Kidney epithelial cell (primary cell): ENCODE measurements at places on chromosomes 2 and 18. TPM values are rescaled to one million over a fixed set of nuclear protein-coding genes. Genes with fewer than 3 reads are reported as not detected.

DNA sequence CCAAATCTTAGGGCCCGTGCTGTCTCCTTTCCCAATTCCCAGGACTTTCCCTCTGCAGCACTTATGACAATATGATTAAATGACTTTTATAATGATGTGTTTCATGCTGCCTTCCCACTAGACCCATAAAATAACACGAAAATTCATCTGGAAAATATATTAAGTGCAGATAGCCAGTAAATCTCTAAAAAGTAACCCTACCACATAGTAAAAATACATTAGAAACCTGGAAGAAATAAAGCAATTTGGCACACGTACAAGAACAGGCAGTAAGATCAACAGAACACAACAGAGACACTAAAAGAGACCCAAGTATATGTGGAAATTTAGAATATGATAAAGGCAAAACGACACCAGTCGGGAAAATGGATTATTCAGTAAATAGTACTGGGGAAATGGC, 30.2 kb upstream of the POMC start:
- DNase-seq, result no peak

DNA sequence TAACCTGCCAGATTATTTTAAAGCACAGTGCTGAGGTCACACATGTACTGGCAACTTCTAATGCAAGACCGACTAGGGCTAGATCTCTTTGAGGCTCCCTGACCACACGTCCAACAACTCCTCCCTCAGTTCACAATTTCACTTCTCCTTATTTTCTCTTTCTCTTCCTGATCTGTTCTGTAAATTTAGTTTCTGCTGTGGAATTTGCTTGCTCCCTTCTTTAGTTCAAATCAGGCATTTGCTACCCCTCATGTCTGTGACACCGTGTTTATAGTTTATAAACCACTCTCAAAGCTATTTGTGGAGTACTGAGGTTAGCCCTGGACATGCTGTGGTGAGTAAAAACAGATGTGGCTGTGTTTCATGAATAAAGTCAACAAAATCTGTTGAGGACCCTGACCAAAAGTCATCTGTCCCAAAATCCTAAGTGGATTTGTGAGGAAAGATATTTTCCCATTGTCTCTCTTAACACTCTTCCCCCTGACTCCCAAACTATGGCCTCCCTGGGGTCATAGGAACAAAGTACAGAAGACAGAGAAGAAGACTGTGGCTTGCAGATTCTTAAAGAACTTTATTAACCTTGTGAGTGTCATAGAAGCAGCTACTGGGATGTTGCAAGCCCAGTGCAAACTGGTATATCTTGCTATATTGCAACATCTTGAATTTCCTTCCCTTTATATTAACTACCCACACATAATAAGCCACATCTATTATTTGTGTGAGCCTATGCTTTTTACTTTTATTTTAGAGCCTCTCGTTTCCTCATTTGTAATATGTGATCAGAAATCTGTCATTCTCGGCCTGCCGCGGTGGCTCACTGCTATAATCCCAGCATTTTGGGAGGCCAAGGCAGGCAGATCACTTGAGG, 3.5 kb upstream of the NAGK start:
- no peak for DNase-seq

DNA sequence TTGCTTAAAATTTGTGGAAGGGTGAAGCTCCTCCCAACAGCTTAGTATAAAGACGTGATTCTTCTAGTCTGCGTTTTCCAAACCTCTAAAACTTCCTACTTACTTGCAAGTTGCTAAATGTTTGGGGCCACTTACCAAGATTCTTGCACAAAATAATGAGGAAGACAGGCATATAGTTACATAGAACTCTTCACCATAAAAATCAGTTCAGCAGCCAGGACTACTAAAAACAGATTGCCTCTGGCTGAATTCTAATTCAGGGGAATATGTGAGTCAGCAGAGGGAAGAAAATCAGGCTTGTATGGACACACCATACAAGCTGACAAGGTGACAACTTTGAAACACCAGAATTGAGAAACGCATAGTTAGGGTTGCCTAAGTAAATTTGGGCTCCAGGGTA, 2.8 kb upstream of the PEX13 start:
- no peak for DNase-seq

GRCh38 chr2:129296806-129297205, 682.7 kb upstream of the RAB6C start:
- DNase-seq, result no peak

GRCh38 chr2:44163777-44164176, 4.9 kb upstream of the PPM1B start:
- no peak for DNase-seq

DNA sequence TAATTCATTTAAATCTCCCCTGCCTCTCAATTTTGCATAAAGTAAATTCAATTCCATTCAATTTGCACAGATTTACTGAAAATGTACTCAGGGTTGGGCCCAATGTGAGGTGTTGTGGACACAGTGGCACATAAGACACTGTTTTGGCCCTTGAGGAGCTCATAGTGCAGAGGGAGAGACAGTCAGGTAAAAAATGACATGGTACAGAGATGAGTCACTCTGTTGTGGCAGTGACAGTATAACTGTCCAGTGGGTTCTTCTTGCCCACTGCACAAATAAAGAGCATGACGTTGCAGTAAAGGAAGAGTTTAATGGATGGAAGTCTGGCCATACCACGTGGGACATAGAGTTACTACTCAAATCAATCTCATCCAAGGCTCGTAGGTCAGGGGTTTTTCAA, 400.3 kb upstream of the TRIB2 start:
- DNase-seq, result no peak

- no peak for DNase-seq
These were observed 105.5 kb upstream of the ASB18 start for GRCh38 chr2:236369661-236370062.

DNA sequence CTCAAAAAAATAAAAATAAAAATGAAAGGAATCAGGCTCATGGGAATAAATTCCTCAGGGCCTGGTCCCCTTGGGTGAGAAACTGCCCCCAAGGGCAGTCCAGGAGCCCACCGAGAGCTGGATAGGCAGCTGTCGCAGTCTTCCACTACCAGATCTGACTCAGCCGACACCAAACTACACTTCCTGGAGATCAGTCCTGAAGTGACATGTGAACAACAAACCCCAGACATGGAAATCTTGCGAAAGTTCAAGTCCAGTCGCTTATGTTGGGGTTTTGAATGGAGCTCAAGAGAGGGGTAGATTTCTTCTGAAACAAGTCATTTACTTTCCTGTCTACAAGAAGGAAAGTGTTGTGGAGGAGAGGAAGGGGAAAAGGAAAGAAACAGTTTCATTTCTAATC, 12.9 kb downstream of the ADCY3 start:
- DNase-seq, result no peak

Gene SLC23A3
- 0.84 and 1.2 TPM in 2 replicates for total RNA-seq

Gene NEB
- total RNA-seq, result 0.38 and 0.68 TPM in 2 replicates

Gene UCN
- 1.6 and 1.7 TPM in 2 replicates for total RNA-seq

Gene PKDCC
- 6.6 and 8.5 TPM in 2 replicates for total RNA-seq

Gene IL1RN
- total RNA-seq, result 8.8 and 11.3 TPM in 2 replicates

Gene CFC1
- not detected in 2 replicates for total RNA-seq
